HT1080 (cell line): ENCODE measurements at places on chromosomes 3 and 15. TPM values are rescaled to one million over a fixed set of nuclear protein-coding genes. Genes with fewer than 3 reads are reported as not detected.

LINGO1 gene
- 0.10 and 0.56 TPM in 2 replicates for total RNA-seq

WDR72 gene
- 0.18 and 0.23 TPM in 2 replicates for total RNA-seq

GRCh38 chr15:62617741-62618140, 424.8 kb upstream of the TPM1 start:
- DNase-seq = peak; percentile 51

GRCh38 chr3:153639631-153640030, 477.6 kb downstream of the RAP2B start:
- no peak for DNase-seq
